ENCODE measurements at places on chromosomes 11 and 22.
A peak's percentile ranks its signal among the peaks of the same experiment; 100 is the strongest.

GRCh38 chr22:19438298-19438697 is 6.0 kb downstream of the MRPL40 start:
- no peak overlapping the region for H3K4me3 ChIP-seq
- H3K27me3 ChIP-seq: no peaks in the 10 kb centered on the region
- no peak for DNase-seq
- H3K36me3 ChIP-seq: peaks cover 11% of the 10 kb centered on the region
- H3K27ac ChIP-seq: no peak overlapping the region

DNA sequence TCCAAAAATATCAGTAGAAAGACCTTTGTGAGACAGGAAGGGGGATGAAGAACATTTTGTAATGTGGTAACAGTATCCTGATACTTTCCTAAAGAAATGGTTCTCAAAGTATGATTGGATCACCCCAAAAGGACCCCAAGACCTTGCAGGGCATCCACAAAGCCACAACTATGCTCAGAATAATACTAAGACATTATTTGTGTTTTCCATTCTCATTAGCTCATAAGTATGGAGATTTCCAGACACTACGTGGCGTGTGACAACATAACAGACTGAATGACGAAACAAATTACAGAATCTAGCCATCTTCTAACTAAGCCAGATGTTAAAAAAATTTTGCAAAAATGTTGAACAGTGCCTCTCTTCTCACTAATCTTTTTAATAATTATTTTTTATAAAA is 24.9 kb downstream of the CHEK2 start:
- DNase-seq: no peak
- no peaks in the 10 kb centered on the region for H3K27me3 ChIP-seq
- 0 out of 2 replicates have a peak overlapping the region, but pooled peaks have one; percentile 3 for H3K27ac ChIP-seq
- no peaks in the 10 kb centered on the region for H3K4me1 ChIP-seq

- H3K27ac ChIP-seq: peak overlapping the region; percentile 67
- no peak for DNase-seq
- no peaks in the 10 kb centered on the region for H3K27me3 ChIP-seq
- H3K36me3 ChIP-seq: peaks cover 33% of the 10 kb centered on the region
- H3K4me1 ChIP-seq: peaks cover 27% of the 10 kb centered on the region
Observed at GRCh38 chr22:45689211-45689610, 17.6 kb downstream of the ATXN10 start.

- H3K4me3 ChIP-seq: no peak overlapping the region
- no peak overlapping the region for H3K27ac ChIP-seq
- peaks cover 4% of the 10 kb centered on the region for H3K4me1 ChIP-seq
- DNase-seq: no peak
- H3K36me3 ChIP-seq: no peaks in the 10 kb centered on the region
- peaks cover 5% of the 10 kb centered on the region for H3K27me3 ChIP-seq
Observed at GRCh38 chr11:75797792-75798191, 17.2 kb upstream of the UVRAG start.

DNA sequence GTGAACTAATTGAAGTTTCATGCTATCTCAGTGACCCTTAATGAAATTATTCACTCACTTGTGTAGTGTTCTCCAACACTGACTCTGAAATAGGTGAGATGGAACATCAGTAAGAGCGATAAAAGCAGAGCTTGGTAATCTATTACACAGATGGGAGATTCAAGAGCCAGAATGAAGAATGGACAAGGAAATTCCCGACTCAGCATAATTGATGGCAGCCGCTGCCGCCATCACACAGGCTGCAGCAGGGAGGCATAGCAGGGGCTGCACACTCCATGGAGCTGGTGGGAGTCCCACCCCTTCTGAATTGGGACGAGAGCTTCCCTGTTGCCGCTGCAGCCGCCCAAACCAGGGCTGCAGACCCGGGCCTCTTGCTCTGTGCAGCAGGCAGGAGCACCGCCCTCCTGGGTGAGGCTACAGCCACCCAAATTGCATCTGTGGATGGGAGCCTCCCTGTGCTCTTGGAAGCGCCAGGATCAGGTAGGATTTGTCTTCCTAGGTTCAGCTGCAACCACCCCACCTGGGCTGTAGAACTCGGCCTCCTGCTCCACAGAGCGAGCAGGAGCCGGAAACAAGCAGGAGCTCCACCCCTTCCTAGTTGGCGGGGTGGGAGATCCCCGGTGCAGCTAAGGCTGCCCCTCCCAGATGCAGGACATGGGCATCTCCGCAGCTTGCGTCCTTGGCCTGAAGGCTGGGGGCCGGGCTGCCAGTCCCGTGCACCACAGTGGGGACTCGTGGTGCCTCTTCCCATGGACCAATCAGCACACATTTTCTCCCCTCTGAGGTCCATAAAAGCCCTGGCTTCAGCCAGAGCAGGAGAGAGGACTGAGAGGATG is 535.1 kb upstream of the LUZP2 start:
- DNase-seq: no peak
- no peak overlapping the region for H3K4me3 ChIP-seq

DNA sequence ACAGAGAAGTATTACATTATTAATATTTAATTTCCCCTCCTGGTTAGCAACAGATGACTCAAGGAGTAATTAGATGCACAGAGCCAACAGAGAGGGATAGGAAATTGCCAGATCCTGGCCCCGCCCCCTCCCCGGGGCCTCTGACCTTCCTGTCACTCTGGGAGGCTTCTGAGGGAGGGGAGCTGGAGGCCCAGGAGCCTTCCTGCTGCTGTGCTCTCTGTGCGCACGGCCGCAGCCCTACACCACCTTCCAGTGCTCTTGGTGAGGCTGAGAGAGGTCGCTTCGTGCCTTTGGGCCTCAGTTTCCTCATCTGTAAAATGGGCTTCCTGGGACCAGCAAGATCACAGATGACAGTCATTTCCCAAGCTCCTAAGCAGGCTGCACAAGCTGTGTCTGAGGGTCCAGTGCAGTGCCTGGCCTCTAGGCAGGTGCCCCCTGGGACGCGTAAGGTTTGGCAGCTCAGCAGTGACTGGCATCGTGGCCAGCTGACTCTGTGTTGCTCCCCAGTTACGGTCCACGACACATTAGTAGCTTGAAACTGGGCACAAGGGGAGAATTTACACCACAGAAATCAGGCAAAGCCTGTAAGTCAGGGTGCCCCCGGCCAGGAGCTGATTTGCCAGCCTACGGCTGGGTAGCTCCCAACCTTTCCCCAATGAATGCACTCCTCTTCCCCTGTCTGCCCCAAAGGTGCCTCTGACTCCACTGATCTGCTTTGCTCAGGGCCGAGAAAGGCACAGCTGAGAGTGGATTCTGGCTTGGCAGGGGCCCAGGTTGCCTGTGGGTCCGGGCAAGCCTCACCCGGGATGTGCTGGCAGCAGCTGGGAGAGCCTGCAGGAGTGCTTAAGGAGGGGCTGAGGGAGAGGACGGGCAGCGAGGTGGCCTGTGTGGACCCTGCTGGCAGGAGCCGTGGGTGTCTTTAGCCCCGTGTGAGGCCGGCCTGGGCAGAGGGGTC is 2.3 kb downstream of the ADORA2A start:
- H3K4me3 ChIP-seq: no peak overlapping the region
- H3K27me3 ChIP-seq: peaks cover 16% of the 10 kb centered on the region
- no peaks in the 10 kb centered on the region for H3K36me3 ChIP-seq
- peaks cover 18% of the 10 kb centered on the region for H3K4me1 ChIP-seq
- no peak overlapping the region for H3K27ac ChIP-seq

GRCh38 chr11:122937983-122938382 is 43.7 kb downstream of the BSX start:
- H3K36me3 ChIP-seq: no peaks in the 10 kb centered on the region
- DNase-seq: no peak

- no peak overlapping the region for H3K4me3 ChIP-seq
- no peak overlapping the region for H3K27ac ChIP-seq
- H3K27me3 ChIP-seq: no peaks in the 10 kb centered on the region
- H3K36me3 ChIP-seq: no peaks in the 10 kb centered on the region
- H3K4me1 ChIP-seq: no peaks in the 10 kb centered on the region
- DNase-seq: no peak
Observed at GRCh38 chr11:14764579-14765527, 121.2 kb downstream of the PDE3B start.

- H3K27me3 ChIP-seq: peaks cover 3% of the 10 kb centered on the region
- no peak overlapping the region for H3K27ac ChIP-seq
- no peak overlapping the region for H3K4me3 ChIP-seq
- H3K36me3 ChIP-seq: peaks cover 7% of the 10 kb centered on the region
Observed at GRCh38 chr22:27431896-27432295, 369.7 kb downstream of the MN1 start.

GRCh38 chr11:65590240-65590738 is 5.3 kb downstream of the KCNK7 start:
- H3K36me3 ChIP-seq: no peaks in the 10 kb centered on the region
- no peak overlapping the region for H3K4me3 ChIP-seq
- no peak overlapping the region for H3K27ac ChIP-seq
- H3K27me3 ChIP-seq: peaks cover 74% of the 10 kb centered on the region

- peaks cover 11% of the 10 kb centered on the region for H3K36me3 ChIP-seq
- no peak overlapping the region for H3K27ac ChIP-seq
- H3K4me3 ChIP-seq: no peak overlapping the region
- no peaks in the 10 kb centered on the region for H3K27me3 ChIP-seq
Observed at GRCh38 chr11:68153742-68154141, 32.6 kb upstream of the CHKA start.

GRCh38 chr11:34827228-34827627 is 89.0 kb downstream of the APIP start:
- H3K27me3 ChIP-seq: no peaks in the 10 kb centered on the region
- H3K4me3 ChIP-seq: no peak overlapping the region
- no peak for DNase-seq
- H3K27ac ChIP-seq: no peak overlapping the region
- no peaks in the 10 kb centered on the region for H3K36me3 ChIP-seq

DNA sequence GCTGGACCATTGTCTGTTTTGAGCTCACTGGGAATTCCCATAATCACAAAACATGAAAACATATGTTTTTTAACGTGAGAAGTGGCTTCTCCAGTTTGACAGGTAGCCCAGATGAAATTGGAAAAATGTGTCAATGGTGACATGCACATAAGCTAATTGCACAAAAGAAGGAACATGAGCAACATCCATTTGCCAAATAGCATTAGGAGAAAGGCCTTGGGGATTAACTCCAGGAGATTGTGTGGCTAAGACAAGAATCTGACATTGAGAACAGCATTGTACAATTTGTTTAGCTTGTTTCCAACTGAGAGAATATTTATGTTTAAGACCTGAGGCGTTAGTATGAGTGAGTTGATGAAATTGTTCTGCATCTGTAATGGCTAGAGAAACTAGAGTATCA is 147.0 kb upstream of the API5 start:
- no peak overlapping the region for H3K4me3 ChIP-seq
- peaks cover 15% of the 10 kb centered on the region for H3K36me3 ChIP-seq
- H3K27me3 ChIP-seq: no peaks in the 10 kb centered on the region
- no peak overlapping the region for H3K27ac ChIP-seq

- no peak for DNase-seq
- no peak overlapping the region for H3K27ac ChIP-seq
- H3K36me3 ChIP-seq: peaks cover 4% of the 10 kb centered on the region
- H3K4me1 ChIP-seq: peaks cover 43% of the 10 kb centered on the region
Observed at GRCh38 chr11:3191586-3192324, 26.6 kb upstream of the OSBPL5 start.

- H3K27me3 ChIP-seq: no peaks in the 10 kb centered on the region
- H3K4me1 ChIP-seq: no peaks in the 10 kb centered on the region
- DNase-seq: no peak
- H3K4me3 ChIP-seq: no peak overlapping the region
Observed at GRCh38 chr11:62217191-62217748, 8.8 kb downstream of the SCGB2A1 start.

DNA sequence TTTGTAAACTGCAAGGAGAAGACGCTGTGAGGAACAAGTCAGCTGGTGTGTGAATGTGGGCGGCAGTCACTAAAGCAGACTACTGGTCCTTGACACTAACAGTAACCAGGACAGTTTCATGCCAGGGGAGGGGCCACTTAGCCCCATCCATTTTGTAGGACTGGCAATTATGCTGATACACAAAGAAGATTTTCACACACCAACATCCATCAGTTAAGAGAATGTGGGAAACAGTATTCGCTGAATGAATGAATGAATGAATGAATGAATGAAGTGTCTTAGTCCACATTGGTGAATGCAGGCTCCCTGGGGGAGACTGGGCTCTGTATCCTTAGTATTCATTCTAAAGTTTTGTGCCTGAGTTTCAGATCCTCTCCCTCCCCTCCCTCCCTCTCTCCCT is 590.4 kb downstream of the BRD1 start:
- H3K27ac ChIP-seq: no peak overlapping the region
- H3K27me3 ChIP-seq: no peaks in the 10 kb centered on the region
- no peaks in the 10 kb centered on the region for H3K36me3 ChIP-seq
- H3K4me1 ChIP-seq: peaks cover 9% of the 10 kb centered on the region

DNA sequence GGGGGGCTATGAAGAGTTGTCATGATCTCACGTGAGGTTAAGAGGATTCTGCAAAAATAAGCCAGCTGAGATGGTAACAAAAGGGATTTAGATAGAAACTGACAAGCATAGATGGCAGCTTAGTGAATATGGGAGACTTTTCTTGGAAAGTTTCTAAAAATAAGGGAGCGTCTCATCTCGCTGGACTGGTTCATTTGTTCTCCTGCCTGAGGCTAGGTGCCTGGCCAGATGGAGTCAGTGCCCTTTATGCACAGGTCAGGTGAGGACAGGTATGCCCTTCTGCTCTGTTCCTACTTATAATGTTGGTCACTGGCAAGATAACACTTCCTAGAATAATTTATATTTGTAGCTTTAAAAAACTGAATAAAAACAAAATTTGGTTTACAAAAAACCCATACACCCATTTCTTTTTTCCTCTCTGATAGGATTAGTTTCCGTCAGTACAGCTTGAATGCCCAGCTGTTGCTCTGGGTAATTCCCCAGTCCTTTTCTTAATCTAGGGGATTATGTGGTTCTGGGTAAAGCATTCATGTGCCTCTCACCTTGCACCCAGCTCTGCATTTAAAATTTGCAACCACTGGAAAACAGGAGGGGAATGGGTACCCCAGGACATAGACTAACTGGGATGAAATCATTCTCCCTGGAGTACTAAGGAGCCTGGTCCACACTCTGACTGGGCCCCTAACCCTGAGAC is 90.0 kb downstream of the AMOTL1 start:
- no peak overlapping the region for H3K4me3 ChIP-seq
- no peak for DNase-seq
- H3K4me1 ChIP-seq: no peaks in the 10 kb centered on the region
- H3K27ac ChIP-seq: no peak overlapping the region
- peaks cover 66% of the 10 kb centered on the region for H3K36me3 ChIP-seq
- H3K27me3 ChIP-seq: no peaks in the 10 kb centered on the region

DNA sequence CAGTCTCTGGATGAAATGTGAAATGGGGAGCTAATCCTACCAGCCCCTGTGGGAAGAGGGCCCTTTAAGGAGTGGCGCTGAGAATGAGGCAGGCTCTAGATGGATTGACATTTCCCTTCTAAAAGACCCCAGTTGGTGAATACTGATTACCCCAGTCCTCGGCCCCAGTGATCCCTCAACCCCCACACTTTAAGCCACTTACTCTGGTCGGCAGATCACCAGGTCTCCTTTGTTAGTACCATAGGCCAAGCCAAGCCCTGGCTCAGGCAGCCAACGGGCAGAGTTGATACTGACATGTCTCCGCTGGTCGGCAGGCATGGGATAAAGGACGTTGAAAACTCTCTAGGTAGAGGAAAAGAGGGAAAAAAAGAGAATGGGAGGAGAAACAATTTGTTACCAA is 26.1 kb upstream of the CHRM4 start:
- H3K27me3 ChIP-seq: no peaks in the 10 kb centered on the region
- peaks cover 10% of the 10 kb centered on the region for H3K36me3 ChIP-seq
- peak overlapping the region; percentile 63 for H3K27ac ChIP-seq
- peaks cover 6% of the 10 kb centered on the region for H3K4me1 ChIP-seq

- H3K4me3 ChIP-seq: no peak overlapping the region
- no peaks in the 10 kb centered on the region for H3K27me3 ChIP-seq
- H3K4me1 ChIP-seq: peaks cover 15% of the 10 kb centered on the region
- H3K36me3 ChIP-seq: no peaks in the 10 kb centered on the region
Observed at GRCh38 chr11:99268886-99269285, 248.1 kb downstream of the CNTN5 start.
